ENCODE measurements at places on chromosomes 3 and 15.

- DNase-seq = no peak
Measured at GRCh38 chr3:60125686-60126085, 1075.9 kb upstream of the CFAP20DC start.

DNA sequence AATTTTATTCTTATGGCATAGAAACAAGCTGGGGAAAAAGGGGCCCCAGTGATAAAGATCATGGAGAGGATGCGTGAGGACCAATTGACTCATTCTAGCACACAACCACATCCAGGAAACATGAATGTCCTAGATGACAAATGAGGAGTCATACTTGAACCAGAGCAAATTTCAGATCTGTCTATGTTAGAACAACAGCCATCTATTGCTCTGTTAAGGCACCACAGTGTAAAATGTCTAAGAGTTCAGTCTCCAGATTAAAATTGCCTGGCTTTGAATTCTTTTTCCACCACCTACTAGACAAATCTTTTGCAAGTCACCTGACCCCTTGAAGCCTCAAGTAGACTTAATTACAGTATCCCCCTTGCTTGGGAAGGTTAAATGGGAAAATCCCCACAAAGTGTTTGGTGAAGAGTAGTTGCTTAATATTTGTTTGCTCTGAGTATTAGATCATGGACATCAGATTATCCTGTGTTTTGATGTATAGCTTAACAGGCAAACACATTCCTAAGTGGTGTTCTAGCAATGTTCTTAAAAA lies 258.7 kb upstream of the TGFBR2 start:
- no peak for DNase-seq

GRCh38 chr3:32340039-32340438 lies 51.6 kb upstream of the CMTM7 start:
- DNase-seq = no peak

DNA sequence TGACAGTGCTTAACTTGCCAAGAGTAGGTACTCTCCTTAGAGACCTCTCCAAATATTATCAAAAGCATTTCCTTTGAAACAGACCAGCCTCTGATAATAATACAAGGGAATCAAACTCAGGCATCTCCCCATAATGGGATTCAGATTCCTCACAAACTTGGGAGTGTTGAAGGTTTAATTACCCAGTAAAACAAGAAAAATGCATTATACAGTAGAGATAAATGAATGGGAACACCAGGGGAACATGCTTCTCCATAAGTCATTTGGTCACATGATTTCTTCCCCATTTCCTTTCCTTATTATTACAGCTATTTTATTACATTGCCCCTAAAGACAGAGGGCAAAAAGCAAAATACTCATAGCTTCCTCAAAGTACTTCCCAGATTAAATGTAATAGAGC lies 325.0 kb upstream of the CDIN1 start:
- DNase-seq = no peak

- no peak for DNase-seq
Measured at GRCh38 chr3:54322354-54322753, 200.0 kb downstream of the CACNA2D3 start.

- DNase-seq = no peak
Measured at GRCh38 chr3:193729601-193730000, 136.6 kb downstream of the OPA1 start.

- no peak for DNase-seq
Measured at GRCh38 chr3:81829937-81830336, 68.5 kb upstream of the GBE1 start.

DNA sequence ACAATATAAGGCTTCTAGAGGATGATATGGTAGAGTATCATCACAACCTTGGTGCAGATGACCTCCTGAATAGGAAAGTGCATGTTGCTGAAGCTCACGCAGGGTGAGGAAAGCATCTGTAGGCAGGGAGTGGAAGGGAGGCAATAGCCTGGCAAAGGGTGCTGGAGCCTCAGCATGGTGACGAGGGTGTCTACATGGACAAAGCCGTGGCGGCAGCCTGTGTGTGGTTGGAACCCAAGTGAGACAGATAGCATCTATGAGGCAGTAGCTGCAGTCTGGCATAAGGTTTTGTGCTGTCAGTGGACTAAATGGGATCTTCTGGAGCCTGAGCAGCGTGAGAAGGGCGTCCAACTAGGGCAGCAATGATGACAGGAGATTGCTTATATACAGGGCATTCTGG lies 132.5 kb downstream of the DLG1 start:
- no peak for DNase-seq

DNA sequence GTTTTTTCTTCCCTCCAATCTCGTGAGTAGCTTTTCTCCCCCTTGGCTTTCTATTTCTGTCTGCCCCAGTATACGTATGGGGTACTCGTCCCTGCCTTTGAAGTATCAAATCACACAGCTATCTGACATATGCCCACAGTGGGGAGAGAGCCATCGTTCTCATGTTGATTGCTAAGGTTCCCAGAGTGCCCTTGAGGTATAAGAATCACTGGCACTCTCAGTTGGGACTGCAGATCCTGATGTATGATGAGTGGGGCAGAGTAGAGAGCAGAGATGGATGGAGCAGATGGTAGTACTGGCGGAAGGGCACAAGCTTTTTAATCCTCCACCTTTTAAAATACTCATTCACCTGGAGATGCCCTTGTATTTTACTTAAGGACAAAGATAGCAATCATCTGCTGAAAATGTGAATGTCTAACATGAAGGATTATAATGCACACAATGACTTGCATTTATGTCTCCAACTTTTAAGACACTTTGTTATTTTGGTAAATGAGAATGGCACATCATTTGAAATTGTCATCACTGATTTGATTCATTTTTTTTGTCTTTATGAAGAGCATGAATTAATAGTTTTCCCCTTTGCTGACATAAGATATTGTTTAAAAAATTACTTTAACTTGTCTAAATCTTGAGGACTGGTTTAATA lies 239.6 kb downstream of the NR1D2 start:
- DNase-seq = no peak

- DNase-seq = no peak
Measured at GRCh38 chr15:37733628-37734027, 200.8 kb upstream of the TMCO5A start.

DNA sequence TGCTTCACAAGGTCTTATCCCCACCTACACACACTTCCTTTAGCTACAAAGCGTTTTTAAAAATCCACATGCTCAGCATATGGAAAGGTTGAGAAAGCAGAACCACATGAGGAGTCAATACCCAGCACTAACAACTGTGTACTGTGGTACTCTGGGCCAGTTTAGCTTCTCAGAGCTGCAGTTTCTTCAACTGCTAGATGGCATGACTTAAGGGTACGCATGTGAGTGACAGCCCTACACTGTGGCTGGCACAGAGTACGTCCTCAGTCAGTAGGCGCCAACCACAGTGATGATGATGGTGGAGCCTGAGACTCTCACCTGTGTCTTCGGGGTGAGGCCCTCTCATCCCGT lies 17.4 kb downstream of the CCDC12 start:
- DNase-seq = no peak

DNA sequence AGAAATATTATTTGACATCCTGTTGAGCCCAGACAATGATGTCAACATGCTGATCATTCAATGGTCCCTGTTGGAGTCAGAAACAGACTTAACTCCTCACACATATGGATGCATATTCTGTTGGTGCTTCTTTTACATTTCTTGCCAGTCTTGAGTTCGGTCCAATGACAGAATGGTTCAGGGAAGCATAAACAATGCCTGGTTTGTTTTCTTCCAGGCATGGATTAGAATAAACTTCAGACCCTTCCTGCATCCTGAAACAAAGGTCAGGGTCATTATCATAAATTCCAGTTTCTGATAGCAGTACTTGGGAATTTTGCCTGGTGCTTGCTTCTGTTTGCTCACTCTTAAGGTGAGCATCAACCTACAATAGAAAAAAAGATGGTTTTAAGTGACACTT lies 33.3 kb downstream of the BTLA start:
- DNase-seq = no peak

DNA sequence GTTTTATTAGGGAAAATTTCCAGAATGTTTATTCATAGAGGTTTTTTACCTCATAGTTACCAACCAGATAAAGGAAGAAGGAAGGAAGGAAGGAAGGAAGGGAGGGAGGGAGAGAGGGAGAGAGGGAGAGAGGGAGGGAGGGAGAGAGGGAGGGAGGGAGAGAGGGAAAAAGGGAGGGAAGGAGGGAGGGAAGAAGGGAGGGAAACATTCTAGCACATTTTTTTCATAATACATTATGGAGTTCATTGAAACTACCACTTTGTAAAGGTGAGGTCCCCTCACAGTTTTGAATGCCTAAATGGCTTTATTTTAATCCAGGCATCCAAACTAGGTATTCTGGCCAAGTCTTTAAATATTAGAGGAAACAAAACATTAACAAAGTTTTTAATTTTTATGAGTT lies 1049.1 kb downstream of the ROBO1 start:
- no peak for DNase-seq

DNA sequence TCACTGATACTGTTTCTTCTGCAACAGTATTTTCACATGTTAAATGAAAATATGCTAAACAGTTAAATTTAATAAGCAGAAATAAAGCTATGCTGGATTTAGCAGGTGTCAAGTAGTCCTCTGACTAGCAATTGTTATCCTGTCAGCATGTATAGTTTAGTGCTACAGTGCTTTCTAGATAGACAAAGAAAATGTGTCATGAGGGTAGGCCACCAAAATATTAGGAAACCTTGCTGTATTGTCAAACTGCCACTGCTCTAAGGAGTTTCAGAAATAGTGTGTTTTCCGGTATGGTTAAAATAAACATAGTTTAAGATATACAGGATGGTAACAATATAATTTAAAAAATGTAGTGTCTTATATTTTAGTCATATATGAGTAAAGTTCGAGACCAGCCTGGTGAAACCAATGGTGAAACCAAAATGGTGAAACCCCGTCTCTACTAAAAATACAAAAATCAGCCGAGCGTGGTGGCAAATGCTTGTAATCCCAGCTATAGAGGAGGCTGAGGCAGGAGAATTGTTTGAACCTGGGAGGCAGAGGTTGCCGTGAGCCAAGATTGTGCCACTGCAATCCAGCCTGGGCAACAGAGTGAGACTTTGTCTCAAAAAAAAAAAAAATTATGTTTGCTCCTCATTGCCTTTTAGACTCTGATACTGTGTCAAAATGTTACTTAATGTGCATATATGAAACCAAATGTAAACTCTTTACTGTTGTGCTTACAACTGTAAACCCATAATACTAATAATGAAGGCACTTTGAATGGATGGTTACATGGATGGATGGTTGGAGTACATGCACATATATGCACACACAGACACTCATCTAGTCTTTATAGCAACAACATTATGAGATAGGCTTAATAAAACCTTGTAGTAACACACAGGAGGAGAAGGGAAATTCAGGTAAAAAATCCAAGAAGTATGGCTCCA lies 204.8 kb downstream of the RSRC1 start:
- DNase-seq = no peak

GRCh38 chr3:192850451-192850981 lies 67.1 kb downstream of the MB21D2 start:
- no peak for DNase-seq

GRCh38 chr3:4001976-4002375 lies 202.7 kb downstream of the LRRN1 start:
- no peak for DNase-seq

DNA sequence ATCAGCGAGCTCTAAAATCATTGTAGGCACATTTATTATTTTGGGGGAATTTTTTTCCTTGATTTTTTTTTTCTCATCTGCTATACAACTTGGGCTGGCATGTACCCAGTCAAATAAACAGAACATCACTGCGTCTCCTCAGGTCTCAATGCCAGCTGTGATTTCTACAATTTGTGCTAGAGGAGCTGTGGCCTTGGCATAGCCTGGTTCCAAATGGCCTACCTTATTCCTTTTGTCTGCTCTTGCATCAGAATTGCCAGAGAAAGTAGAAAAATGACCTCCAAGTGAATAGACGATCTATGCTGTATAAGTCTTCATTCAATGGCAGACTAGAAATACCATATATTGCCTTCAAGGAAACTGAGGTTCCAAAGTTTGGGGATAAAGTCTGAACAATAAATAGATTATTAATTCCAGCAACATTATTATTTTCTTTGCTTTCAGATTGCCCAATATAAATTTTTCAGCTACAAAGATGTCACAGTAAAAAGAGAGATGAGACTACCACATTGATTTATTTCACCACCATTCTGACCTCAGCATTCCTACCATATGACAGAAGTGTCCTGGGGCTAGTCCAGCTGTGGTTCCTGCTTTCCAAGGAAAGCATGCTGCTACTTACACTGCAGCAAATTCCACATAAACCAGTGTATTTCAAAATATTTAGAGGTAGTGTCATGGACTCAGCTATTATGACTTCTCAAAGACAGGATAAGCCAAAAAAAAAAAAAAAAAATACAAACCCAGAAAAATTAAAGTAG lies 493.9 kb upstream of the ZNF385D start:
- no peak for DNase-seq

DNA sequence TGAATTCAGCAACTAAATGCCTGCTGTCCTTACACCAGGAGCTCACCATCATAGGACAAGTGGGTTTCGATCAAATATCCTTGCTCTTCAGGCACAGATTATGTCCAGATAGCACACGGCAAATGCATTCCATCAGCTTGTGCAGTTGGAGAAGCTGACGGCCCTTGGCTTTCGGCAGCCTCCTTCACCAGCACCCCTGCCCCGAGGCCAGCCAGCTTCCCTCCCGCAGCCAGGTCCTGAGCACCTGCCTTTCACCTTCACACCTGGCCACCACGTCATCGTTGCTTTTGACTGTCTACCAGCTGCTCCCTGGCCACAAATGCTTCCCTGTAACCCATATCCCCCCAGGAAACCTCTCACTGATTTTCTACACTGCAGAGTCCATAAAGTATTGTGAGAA lies 355.5 kb downstream of the OCA2 start:
- DNase-seq = no peak

DNA sequence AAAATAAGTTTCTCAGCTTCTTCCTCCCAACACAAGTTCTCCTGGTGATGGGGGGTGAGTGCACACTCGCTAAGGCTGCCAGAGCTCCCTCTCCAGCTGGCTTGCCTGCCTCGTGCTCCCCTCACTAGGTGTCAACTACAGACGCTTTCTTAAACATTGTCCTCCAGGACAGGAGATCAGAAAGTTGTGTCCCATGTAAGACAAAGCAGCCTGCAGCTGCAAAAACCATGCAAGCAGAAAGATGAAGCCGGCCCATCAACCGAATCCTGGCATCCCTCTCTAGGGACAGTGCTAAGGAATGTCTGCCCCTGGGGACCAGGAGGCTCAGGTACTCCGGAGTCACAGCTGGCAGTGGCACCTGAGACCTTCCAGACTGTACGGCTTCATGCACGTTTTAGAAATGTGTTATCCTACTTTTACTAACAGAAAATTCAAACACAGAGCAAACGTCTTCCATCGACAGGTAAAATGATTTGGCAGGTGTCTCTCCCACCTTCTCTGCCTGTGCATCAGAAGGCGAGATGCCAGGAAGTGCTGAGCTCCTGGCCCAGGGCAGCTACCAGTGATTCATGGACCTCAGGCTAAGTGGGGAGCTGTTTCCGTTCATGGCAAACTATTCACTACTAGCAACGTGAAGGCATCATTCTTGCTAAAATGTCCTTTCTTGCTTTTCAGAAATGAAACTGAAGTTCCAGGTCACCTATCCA lies 246.1 kb downstream of the ADAMTS17 start:
- DNase-seq = no peak

- no peak for DNase-seq
Measured at GRCh38 chr15:66171841-66172240, 81.7 kb downstream of the MEGF11 start.

- no peak for DNase-seq
Measured at GRCh38 chr3:159771865-159772611, 216.6 kb upstream of the IL12A start.

- no peak for DNase-seq
Measured at GRCh38 chr15:77753281-77753873, 120.7 kb upstream of the LINGO1 start.

- DNase-seq = no peak
Measured at GRCh38 chr3:123739754-123740153, 144.4 kb downstream of the MYLK start.

All from stimulated activated CD8-positive, alpha-beta memory T cell treated with anti-CD3 and anti-CD28 coated beads, Interleukin-4, amount 100 ng/mL, for 1 hour (primary cell).